ENCODE measurements at places on chromosomes 1 and 21.
A peak's percentile ranks its signal among the peaks of the same experiment; 100 is the strongest.

DNA sequence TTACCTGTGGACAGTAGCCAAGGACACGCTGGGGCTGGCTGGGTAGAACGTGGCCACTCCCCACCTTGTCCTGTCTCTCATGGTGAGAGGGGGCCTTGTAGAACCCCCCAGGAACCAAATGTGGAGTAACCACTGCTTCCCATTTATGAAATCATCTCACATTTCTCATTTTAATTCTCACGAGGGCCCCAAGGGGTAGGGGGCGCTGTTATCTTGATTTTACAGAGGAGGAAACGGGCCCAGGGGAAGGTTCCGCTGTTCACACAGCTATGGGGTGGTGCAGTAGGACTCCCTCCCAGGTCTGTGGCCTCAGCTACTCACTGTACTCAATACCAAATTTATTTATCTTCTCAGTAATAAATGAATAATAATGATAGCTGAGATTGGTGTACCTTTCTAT, 5.5 kb downstream of the SMPDL3B start:
- peak; percentile 76 for DNase-seq

DNA sequence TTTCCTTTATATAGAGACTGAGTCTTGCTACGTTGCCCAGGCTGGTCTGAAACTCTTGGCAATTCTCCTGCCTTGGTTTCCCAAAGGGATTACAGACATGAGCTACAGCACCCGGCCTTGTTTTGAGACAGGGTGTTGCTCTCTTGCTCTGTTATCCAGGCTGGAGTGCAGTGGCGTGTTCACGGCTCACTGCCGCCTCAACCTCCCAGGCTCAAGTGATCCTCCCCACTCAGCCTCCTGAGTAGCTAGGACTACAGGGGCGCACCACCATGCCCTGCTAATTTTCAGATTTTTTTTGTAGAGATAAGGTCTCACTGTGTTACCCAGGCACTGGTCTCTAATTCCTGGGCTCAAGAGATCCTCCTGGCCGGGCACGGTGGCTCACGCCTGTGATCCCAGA, 14.8 kb downstream of the LCK start:
- DNase-seq: no peak

- no peak for DNase-seq
Observed at GRCh38 chr1:160839746-160840145, 22.9 kb downstream of the CD244 start.

DNA sequence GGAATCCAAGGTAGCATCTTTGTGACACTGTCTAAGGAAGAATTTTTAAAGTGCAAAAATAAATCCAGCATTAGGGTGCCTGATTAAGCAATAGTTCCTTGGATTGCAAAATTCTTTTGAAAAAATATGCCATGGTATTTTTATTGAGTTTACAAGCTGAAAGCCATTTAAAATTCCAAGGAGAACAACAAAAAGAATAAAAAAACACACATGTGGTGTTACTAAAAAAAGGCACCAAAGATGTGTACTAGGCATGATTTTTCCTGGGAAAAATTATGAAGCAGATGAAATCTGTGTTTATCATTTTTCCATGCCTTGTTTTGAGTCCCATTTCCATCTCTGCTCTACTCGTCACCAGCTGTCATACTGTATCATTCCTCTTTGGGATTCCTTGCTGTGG, 157.0 kb upstream of the ZNHIT6 start:
- DNase-seq: no peak

DNA sequence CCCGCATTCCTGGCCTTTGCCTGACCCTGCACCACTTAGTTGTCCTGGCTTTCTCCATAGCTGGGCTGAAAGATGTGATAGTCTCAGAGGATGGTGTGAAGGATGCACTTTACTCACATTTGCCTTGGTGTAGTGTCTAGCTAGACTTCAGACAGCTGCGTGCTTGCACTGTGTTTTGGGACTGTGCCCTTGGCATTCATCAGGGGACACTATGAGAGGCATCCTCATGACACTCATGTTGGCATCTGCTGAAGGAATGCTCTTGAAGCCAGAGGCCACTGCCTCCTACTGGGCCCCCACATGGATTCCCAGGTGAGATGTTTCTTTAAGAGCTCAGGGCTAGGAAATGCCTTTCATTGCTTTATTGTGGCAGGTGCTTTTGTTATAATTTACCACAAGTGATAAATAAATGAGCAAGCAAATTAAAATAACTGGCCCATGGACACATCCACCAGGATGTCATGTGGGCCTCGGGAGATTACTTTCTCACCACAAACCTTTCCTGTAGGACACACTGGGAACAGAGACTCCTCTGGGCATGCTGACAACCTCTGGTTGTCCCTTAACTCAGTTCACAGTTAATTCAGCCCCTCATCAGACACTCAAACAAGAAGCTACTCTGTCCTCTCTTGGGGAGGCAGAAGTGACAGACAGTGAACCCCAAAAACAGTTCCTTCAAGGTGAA, 99.4 kb upstream of the SPATA6 start:
- DNase-seq: no peak

DNA sequence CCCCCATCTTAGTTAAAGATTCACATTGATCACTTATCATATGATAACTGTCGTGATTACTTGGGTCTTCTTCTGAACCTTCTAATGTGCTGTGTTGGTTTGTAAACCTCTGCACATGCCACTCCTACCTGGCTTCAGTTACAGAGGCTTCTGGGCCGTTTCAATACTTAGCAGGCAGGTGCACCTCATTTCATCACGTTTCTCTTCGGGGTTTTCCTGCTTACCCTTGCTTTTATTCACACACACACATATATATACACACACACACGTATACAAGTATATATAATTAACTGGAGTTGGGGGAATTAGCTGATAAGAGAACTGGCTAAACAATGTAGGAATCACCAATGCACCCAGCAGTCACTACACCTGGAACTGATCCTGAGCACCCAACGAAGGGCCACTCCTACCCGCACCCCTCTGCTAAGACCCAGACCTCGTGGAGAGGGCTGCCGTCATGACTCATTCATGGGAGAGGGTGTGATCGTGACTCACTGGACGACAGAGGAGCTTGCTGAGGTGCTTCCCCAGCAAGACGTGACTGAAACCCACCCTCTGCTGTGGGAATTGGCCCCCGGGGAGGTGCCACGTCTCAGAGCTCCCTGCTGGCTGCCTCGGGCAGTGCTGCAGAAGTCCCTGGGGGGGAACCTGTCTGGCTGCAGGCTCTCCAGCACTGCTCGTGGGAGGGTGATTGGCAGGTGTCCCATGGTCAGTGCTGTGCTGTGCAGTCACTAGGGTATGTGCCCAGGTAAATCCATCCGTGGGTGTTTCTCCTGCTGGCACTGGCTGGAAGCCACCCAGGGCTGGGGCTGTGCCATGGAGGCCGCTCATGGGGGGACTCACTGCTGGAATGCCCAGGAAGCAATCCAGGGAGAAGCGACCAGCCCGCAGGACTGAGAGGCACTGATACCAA, 166.6 kb downstream of the DYRK1A start:
- DNase-seq: peak; percentile 62

GRCh38 chr1:116679091-116679827, 11.7 kb upstream of the IGSF3 start:
- DNase-seq: no peak

DNA sequence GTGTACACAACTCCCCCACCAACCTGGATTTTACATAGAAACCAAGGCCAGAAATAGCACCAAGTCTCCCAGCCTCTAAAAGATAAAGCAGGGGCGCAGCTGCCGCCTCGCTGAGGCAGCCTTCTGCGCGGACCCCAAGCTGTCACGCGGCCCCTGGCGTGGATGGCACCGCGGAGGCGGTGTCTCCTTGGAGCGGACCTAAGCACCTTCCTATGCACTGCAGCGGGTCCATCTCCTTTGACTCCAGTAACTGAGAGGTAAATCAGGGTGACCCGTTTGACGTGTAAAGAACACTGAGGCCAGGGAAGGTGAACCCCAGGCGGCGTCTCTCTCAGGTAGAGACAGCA, 17.0 kb downstream of the ZNF697 start:
- no peak for DNase-seq

DNA sequence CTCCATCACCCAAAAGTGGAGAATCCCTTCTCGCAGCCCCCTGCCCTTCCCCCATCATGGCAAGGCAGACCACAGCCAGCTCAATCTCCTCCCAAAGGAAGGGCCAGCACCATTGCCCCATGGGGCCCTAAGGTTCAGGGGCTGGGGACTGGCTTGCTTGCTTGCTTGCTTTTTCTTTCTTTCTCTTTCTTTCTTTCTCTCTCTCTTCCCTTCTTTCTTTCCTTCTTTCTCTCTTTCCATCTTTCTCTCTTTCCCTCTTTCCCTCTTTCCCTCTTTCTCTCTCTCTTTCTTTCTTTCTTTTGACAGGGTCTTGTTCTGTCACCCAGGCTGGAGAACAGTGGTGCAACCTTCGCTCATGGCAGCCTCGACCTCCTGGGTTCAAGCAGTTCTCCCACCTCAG, 38.1 kb upstream of the CAMK1G start:
- DNase-seq: no peak

- DNase-seq: no peak
Observed at GRCh38 chr1:226512076-226512728, 36.4 kb upstream of the STUM start.

GRCh38 chr1:44696789-44697345, 22.4 kb downstream of the ARMH1 start:
- peak; percentile 67 for DNase-seq

- DNase-seq: no peak
Observed at GRCh38 chr21:33552093-33552998, 9.5 kb downstream of the SON start.

GRCh38 chr1:86466109-86466844, 2.5 kb upstream of the CLCA1 start:
- DNase-seq: no peak

- DNase-seq: no peak
Observed at GRCh38 chr1:23196627-23197328, 20.5 kb downstream of the HTR1D start.

DNA sequence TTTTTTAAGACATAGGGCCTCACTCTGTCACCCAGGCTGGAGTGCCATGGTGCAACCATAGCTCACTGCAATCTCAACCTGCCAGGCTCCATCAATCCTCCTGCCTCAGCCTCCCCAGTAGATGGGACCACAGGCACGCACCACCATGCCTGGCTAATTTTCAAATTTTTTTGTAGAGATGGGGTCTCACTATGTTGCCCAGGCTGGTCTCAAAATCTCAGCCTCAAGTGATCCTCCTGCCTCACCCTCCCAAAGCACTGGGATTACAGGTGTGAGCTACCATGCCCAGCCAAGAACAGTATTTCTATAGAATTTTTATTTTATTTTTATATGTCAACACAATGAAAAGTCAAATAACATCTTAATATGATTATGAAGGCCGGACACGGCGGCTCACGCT, 10.9 kb downstream of the GNB1 start:
- DNase-seq: no peak

DNA sequence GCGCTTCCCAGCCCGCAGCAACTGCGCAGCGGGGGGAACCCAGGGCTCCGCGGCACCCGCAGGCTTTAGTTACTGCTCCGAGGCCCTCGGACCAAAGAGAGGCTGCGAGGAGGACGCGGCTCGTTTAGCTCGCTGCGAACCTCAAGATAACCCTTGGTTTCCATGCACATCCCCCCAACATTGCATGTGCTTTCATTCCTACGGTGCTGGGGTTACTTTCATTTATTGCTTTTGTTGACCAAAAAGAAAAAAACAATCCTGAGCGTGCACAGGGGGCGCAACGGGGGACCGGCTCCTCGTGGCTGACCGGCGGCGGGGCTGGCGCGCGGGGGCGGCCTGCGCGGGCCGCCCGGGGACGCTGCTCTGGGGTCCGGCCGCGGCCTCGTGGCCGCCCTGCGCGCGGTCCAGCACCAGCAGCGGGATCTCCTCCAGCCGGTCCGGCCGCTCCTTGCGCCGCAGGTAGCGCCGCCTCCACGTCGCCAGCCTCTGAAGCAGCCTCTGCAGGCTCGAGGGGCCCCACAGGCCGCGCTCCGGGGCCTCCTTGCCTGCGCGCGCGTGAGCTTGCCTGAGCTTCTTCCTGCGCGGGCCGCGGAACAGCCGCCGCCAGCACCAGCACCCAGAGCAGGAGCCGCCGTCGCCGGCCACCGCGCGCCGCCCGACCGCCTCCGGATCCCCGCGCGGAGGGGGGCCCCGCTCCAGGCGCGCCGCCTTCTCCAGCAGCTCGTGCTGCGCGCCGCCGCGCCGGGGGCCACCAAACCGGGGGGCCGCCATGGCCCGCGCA, 77.4 kb downstream of the DESI2 start:
- peak; percentile 54 for DNase-seq

- no peak for DNase-seq
Observed at GRCh38 chr1:191582169-191582568, 576.1 kb upstream of the RGS18 start.

DNA sequence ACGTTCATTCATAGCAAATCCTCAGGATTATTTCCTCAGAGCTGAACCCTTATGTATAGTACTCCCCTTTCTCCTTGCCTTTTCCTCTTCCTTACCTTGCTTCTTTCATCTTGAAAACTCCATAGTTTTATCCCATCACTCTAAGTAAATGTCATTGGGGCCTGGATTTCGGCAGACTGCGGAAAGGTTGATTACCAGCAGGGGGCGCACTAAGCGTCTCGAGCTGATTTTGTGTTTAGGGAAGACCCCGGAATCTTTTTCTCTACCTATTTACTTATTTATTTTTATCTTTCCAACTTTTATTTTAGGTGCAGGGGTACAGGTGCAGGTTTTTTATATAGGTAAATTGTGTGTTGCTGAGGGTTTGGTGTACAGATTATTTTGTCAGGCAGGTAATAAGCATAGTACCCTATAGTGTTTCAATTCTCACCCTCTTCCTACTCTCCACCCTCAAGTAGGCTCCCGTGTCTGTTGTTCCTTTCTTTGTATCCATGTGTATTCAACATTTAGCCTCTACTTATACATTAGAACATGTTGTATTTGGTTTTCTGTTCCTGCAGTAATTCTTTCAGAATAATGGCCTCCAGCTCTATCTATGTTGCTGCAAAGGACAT, 11.4 kb upstream of the MTARC1 start:
- DNase-seq: peak; percentile 39

- no peak for DNase-seq
Observed at GRCh38 chr1:114037631-114037890, 58.3 kb downstream of the OLFML3 start.

DNA sequence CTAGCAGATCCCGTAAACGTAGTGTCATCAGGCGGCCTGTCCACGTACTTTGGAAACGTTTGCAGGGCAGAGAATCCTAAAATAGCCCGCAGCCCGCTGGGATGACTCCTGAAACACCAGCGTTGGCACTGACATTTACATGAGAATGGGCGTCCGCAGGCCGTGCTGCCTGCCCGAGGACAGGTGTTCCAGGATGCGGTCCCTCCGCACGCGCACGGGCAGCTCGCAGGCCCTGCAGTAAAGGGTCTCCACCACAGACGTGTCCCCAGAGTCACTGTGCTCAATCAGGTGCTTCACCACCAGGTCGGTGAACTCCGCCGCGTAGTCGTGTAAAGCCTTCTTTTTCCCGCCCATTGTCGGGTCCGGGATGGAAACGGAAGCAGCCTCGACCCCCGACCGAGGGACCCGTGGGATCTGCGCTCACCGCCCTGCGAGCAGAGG, 5.8 kb upstream of the CCDC27 start:
- DNase-seq: no peak

Data from activated T-cell treated with anti-CD3 and anti-CD28 coated beads, Interleukin-2, amount 50 U/mL, for 72 hours (primary cell).